LoVo (cell line): ENCODE measurements at places on chromosomes 7 and 10.

DNA sequence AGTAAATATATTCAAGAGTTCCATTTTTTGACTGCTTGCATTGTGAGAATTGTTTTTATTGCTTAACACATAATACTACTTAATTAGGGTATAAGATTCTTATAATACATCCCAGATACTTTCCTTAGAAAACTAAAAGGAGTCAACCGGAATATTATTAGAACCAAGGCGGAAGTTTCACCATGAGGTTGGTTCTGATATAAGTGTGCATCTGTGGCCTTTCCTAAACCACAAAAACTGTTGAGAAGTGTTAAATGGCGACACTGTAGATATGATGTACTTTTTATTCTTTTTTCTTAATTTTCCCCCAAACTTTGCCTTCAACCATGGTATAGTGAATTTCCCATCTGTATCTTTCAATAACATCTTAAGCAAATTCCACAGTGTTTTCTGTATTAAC, 32.3 kb upstream of the INHBA start:
- no peak for DNase-seq

GRCh38 chr7:11931307-11931706, 99.3 kb upstream of the THSD7A start:
- no peak for DNase-seq

- DNase-seq, result no peak
These were observed 6.2 kb upstream of the ZAN start for GRCh38 chr7:100726996-100727761.

DNA sequence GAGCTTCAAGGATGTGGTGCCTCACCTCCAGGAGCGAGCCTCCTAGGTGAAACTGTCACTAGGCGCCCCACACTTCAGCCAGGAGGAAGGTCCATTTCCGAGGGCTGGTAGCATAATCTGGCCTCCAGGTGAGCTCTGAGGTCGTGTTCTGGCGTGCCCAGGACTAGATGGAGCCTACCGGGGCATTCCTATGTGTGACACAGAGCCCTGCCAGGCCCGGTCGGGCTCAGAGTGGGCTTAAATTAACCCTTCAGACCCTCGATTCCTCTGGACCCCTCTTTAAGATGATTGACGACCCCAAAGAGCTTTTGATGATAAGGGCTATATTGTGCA, 233.1 kb downstream of the EBF3 start:
- no peak for DNase-seq

- peak; percentile 92 for DNase-seq
These were observed 226.4 kb upstream of the KLF14 start for GRCh38 chr7:130960208-130960988.

GRCh38 chr7:71021131-71021530, 110.8 kb upstream of the GALNT17 start:
- no peak for DNase-seq
